ENCODE measurements at places on chromosomes 2 and 18.

DNA sequence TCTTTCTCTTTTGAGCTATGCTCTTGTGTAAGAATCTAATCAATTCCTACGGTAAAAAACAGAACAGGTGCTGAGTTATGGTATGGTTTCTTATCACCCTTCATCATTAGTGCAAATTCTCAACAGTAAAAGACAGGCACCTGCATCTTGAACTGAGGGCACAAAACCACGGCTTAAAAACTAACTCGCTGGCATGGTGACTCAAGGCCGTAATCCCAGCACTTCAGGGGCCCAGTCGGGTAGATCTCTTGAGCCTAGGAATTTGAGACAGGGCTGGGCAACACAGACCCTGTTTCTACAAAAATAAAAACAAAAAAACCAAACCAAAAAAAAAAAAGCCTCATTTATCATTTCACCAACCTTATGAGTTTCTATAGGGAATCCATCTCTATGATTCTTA lies 33.3 kb downstream of the THAP4 start:
- DNase-seq, result no peak

DNA sequence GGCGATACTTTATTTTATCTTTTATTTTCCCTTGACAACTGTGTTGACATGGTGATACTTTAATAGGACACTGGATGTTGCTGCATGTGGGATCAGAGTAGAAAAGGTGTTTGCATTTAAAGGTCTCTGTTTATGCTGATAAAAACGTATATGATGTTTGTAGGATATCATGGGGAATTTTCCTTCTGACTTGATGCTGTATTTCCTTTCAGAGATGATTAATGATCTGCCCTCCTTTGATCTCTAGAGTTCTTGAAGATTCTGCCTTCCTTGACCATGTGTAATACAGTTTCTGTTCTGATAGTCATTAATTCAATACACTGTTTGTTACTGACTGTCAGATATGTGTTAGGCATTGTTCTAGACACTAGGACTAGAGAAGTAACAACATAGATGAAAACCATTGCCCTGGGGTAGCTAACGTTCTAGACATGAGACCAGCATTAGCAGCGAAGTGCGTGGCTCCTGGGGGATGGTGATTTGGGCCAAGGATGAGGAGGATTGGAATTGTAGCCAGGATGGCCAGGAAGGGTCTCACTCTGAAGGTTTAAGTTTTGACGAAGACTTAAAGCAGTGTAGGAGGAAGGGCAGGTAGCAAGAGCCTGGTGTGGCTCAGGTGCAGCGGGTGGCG lies 2.8 kb downstream of the ATG4B start:
- no peak for DNase-seq

GRCh38 chr2:105782123-105782522 lies 37.4 kb downstream of the NCK2 start:
- DNase-seq, result no peak

DNA sequence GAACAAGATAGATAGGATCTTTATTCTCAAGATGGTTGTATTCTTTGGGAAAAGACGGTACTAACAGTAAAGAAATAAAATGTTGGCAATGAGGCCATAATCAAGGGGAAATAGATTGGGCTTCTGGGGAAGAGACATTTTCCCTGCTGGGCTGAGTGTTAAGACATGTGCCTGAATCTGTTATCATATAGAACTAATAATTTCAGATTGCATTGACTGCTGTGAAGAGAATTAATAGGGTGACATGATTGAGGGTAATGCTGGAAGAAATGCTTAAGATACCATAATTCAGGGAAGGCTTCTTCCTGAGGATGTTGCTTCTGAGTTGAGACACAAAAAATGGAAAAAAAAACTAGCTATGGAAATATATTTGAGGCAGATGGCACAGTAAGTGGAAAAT lies 105.0 kb downstream of the PTH2R start:
- no peak for DNase-seq

DNA sequence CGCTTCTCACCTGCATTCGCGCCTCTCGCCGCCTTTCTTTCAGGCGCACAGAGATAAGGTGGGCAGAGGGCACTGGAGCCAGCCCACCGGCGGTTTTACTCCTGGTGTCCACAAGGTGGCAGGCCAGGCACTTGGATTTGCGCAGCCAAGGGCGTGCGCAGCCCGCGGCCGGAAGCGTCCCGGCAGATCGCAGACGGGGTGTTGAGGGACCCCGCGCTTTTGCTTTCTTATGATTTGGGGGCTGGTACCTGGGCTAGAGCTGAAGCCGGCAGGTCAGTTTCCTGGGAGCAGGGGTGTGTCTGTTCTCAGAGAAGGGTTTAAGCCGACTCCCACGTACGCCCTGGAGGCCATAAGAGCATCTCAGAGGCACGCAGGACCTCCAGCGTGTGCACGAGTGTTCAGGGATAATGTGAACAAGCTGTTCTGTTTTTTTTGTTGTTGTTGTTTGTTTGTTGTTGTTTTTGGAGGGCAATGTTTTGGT lies 305.6 kb upstream of the CXCR4 start:
- DNase-seq, result peak; percentile 62

DNA sequence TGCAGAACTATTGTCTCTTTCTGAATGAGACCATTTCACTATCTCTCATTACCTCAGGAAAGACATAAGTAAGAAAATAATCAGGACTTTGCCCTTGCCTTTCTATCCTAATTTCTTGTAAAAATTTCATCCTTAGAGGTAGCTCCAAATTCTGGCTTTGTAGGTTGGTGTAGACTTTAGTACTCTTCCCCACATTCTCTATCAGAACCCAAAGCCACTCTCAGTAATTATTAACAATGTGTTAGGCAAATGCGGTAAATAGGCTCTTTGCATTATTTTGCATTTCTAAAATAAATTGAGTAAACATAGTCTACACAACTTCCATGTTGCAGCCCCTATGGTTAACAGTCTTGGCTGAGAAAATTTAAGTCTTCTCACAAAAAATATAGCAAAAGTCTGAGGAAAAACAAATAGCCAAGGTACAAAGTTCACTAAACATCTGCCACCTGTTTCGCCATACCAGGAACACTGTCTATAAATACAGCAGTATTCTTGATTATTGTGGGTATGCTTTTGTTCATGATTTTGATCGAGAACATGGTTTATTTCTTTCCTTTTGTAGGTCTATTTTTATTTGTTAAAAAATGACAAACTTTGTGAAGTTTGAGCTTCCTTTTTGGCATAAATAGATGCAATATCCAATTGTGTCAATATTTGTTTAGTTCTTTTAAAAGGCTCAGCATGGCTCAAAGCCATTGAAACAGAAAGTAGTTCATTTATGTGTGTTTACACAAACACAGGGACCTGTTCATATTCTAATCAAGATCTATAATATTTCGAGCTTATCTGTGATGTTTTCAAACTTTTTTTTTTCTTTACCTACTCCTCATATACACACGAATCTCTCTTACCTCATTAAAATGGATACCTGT lies 1061.5 kb downstream of the CNTNAP5 start:
- DNase-seq, result no peak

GRCh38 chr2:217204358-217204757 lies 344.5 kb upstream of the TNP1 start:
- DNase-seq, result no peak

GRCh38 chr2:95113464-95113863 lies 8.1 kb downstream of the MRPS5 start:
- DNase-seq, result no peak

DNA sequence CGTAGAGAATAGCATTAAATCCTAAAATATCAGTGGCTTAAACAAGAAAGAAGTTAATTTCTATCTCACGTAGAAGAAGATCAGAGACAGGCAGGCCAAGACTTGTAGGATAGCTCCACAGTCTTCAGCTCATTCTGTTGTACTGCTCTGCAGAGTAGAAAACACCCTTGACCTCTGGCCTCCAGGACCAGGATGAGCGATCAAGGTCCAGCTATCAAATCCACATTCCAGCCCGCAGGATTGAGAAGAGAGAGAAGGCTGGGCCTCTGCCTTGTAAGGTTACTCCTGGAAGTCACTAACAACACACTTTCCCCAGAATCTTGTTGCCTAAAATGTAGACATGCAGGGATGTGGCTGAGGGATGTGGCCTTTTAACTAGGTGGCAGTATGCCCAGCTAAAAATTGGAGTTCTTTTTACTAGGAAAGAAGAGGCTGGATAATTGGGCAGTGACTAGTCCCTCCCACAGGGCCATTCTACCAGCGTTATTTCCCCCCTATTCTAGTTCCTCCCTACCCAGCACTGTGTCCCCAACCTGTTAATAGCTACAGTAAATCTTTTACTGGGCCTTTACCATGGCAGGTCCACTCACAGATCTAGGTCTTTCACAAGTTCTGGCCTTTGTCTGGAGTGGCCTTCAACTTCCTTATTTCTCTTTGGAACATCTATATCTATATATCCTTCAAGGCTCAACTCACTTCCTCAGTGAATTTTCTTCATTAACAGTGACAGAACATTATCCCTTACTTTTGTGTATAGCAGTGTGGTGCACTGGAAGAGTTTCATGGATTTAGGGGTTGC lies 165.0 kb downstream of the DIS3L2 start:
- no peak for DNase-seq

DNA sequence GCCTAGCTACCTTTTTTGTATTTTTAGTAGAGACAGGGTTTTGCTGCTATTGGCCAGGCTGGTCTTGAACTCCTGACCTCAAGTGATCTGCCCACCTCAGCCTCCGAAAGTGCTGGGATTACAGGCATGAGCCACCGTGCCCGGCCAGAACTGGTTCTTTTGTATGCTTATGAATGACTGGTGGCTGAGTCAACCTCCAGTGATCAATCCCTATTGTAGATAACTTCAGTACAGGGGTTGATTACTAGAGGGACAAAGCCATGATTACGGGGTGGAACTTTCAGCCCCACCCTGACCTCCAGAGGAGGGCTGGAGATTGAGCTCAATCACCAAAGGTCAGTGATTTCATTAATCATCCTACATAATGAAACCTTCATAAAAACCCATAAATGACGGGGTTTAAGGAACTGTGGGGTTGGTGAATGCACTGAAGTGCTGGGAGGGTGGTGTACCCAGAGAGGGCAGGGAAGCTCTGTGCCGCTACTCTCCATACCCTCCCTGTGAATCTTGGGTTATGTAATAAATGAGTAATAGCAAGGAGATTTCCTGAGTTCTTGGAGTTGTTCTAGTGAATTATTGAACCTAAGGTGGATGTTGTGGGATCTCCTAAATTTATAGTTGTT lies 281.8 kb upstream of the CXCR4 start:
- no peak for DNase-seq

GRCh38 chr2:136909777-136910176 lies 144.4 kb downstream of the THSD7B start:
- DNase-seq, result no peak

GRCh38 chr2:74768401-74768914 lies 65.5 kb upstream of the HK2 start:
- no peak for DNase-seq

- no peak for DNase-seq
These were observed 323.2 kb downstream of the PLCL1 start for GRCh38 chr2:198127627-198128026.

- no peak for DNase-seq
These were observed 343.1 kb upstream of the SLC39A10 start for GRCh38 chr2:195313962-195314361.

DNA sequence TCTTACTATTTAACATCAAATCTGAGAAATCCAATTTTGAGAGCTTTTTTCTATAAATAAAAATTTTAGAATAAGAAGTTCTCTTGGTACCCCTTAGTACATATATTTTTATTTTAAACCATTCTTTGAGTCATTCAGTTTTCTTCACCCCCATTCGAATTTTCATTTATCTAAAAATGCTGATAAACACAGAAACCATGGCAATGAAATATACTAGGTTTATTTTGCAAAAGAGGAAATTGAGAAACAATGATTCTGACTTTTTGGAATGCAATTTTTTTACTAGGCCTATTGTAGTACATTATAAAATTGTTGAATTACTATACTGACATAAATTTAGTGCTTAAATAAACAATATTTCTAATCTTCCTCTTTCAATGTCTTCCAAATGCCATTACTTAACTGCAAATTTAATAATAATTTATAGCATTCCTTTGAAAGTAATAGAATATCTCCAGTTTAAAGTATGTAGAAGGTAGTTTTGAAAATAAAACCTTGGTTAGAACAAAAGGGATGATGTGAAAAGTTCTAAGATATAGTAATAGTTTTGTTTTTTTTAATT lies 46.3 kb downstream of the TANK start:
- DNase-seq, result no peak
